ENCODE measurements at places on chromosomes 7 and 10. TPM values are rescaled to one million over a fixed set of nuclear protein-coding genes. Genes with fewer than 3 reads are reported as not detected.
A peak's percentile ranks its signal among the peaks of the same experiment; 100 is the strongest.

- H3K4me3 ChIP-seq: peak overlapping the region; percentile 18
- no peak for DNase-seq
- no peaks in the 10 kb centered on the region for H3K36me3 ChIP-seq
- H3K27me3 ChIP-seq: peaks cover 4% of the 10 kb centered on the region
These were observed 76.0 kb downstream of the ATXN7L1 start for GRCh38 chr7:105800442-105800841.

- H3K27me3 ChIP-seq: peaks cover 8% of the 10 kb centered on the region
- DNase-seq: no peak
- H3K4me1 ChIP-seq: peaks cover 4% of the 10 kb centered on the region
- H3K27ac ChIP-seq: no peak overlapping the region
- no peaks in the 10 kb centered on the region for H3K36me3 ChIP-seq
These were observed 19.1 kb downstream of the SKIDA1 start for GRCh38 chr10:21506351-21506750.

DNA sequence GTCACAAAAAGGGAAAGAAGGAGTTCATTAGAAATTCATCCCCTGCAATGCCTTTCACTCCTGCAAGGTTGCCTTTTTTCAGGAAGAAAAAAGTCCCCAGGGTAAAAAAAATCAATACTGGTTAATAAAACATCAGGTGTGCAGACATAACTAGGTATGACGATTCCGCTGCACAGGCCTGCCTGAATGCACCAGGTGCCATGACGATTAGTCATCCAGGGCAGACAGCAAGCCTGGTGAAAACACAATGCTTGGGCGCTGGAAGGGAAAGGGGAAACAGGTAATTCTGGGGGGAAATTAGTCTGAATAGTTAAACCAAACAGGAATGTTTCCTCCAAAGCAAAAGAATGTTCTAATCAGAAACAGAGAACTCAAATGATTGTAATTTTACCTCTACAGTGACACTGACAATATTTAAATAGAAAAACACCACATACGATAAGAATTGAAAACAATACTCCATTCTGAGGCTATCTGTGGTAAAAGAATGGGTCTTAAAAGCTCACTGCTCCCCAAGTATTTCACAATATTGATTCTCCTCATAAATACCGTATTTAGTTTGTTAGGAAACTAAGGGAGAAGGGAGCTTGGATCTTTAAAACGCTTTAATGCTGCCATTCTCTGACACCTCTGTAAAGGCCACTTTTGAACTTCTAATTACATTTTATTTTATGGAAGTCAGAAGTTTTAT is 45.2 kb downstream of the VPS41 start:
- H3K27ac ChIP-seq: no peak overlapping the region
- H3K27me3 ChIP-seq: no peaks in the 10 kb centered on the region
- no peak for DNase-seq
- peaks cover 2% of the 10 kb centered on the region for H3K4me1 ChIP-seq

GRCh38 chr7:100370746-100371145 is 2.5 kb upstream of the PILRA start:
- no peaks in the 10 kb centered on the region for H3K4me1 ChIP-seq
- no peak overlapping the region for H3K27ac ChIP-seq
- H3K4me3 ChIP-seq: no peak overlapping the region
- H3K27me3 ChIP-seq: peaks cover 6% of the 10 kb centered on the region

GRCh38 chr7:24911213-24911603 is 68.8 kb downstream of the OSBPL3 start:
- no peaks in the 10 kb centered on the region for H3K27me3 ChIP-seq
- H3K4me1 ChIP-seq: peaks cover 62% of the 10 kb centered on the region
- no peak for DNase-seq
- H3K27ac ChIP-seq: no peak overlapping the region

DNA sequence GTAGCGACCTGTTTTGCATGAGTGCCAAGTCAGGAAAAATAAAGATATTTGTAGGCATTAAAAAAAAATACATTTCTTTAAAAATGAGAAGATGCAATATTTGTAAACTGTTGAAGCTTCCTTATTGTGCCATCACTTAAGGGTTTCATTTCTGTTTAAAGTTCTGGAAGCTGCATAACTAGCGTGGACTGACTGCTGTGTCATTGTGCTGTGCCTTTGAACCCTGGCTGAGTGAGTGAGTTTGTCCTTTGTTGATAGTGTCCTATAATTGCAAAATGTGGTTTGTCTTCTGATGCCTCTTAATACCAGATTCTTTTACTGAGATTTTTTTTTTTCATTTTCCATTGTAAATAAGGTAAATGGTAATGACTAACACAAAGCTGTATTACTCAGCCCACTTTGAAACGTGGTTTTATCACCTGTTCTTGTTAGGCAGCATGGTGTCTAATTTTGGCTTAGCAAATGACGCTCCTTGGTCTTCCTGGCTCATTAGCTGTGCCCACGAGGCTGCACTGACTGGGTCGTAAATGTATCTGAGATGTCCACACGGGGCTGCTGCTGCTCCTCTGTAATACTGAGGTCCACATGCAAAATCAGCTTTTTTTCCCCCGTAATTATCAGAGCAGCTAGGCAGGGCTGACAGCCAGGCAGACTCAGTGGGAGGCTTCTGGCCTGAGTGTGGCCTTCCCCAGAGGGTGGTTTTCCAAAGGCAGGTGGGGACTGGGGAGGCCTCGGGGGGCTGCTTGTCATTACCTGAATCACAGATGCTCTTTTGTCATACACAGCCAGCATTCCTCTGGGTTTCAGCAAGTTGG is 14.8 kb downstream of the ZSCAN25 start:
- H3K27me3 ChIP-seq: no peaks in the 10 kb centered on the region
- H3K36me3 ChIP-seq: peaks cover 22% of the 10 kb centered on the region
- no peak overlapping the region for H3K27ac ChIP-seq
- DNase-seq: no peak
- H3K4me1 ChIP-seq: no peaks in the 10 kb centered on the region
- H3K4me3 ChIP-seq: no peak overlapping the region

DNA sequence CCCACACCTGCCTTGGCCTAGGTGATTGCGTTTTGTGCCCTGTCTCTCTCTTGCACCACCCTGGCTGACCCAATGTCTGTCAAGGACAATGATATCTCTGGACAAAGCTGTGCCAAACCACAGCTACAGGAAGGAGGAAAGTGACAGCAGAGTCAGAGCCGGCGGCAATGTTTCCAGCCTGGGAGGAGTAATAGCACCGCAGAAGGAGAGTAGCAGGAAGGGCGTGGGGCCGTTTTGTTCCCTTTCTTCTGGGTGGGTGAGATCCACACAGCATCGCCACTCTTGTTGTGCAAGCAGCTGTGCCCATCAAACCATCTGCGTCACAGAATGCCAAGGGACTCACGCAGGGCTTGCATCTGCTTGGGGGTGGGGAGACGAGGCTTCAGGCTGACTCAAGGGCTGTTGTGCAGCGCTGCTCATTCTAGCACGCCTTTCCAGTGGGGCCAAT is 341.6 kb upstream of the AUTS2 start:
- no peaks in the 10 kb centered on the region for H3K36me3 ChIP-seq
- no peak overlapping the region for H3K27ac ChIP-seq
- no peaks in the 10 kb centered on the region for H3K4me1 ChIP-seq
- no peaks in the 10 kb centered on the region for H3K27me3 ChIP-seq
- DNase-seq: no peak

- no peak overlapping the region for H3K27ac ChIP-seq
- no peaks in the 10 kb centered on the region for H3K4me1 ChIP-seq
- no peaks in the 10 kb centered on the region for H3K36me3 ChIP-seq
- no peaks in the 10 kb centered on the region for H3K27me3 ChIP-seq
- H3K4me3 ChIP-seq: no peak overlapping the region
- DNase-seq: peak; percentile 22
These were observed 120.0 kb upstream of the PLPP4 start for GRCh38 chr10:120336911-120337540.

DNA sequence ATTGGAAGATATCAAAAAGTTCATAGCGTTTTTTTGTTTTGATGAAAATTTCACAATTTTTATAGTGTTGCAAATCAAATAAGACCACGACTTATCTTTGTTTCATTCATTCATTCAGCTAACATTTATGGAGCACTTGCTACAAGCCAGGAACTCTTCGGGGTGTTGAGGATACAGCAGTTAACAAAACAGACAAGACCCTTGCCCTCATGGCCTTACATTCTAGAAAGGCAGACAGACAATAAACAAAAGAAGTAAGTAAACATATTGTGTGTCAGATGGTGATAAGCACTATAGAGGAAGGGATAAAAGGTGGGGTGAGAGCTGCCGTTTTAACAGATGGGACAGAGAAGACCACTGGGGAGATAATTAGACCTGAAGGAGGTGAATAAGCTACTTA is 41.6 kb upstream of the GSAP start:
- H3K4me1 ChIP-seq: peaks cover 63% of the 10 kb centered on the region
- no peaks in the 10 kb centered on the region for H3K27me3 ChIP-seq
- H3K4me3 ChIP-seq: no peak overlapping the region
- H3K36me3 ChIP-seq: no peaks in the 10 kb centered on the region
- no peak for DNase-seq

- H3K4me3 ChIP-seq: no peak overlapping the region
- peaks cover 5% of the 10 kb centered on the region for H3K36me3 ChIP-seq
These were observed 697.0 kb downstream of the SORCS1 start for GRCh38 chr10:106467506-106467905.

DNA sequence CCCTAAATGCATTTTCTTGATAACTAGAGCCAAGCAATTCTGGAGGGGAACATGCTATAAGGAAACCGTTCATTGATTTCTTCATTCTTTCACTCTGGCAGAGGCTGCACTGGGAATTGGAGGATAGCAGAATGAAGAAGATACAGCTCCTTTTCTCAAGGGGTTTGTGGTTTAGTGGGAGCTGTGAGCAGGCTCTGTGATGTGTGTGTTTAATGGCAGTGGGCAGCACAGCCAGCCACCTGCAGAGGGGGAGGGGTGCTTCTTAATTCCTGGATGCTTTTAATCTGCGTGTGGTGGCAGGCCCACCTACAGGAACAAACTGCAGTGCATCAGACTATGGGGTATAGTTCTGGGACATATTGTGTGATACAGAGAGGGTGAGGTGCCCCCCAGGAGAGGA is 31.9 kb downstream of the RPS24 start:
- DNase-seq: no peak
- peaks cover 4% of the 10 kb centered on the region for H3K27me3 ChIP-seq
- H3K27ac ChIP-seq: no peak overlapping the region
- no peaks in the 10 kb centered on the region for H3K36me3 ChIP-seq
- H3K4me3 ChIP-seq: no peak overlapping the region
- no peaks in the 10 kb centered on the region for H3K4me1 ChIP-seq

The IFIT1B gene
- not detected for total RNA-seq

The ZC3HAV1L gene
- 12.1 TPM for total RNA-seq

The TDRD1 gene
- total RNA-seq: not detected

The AFAP1L2 gene
- total RNA-seq: not detected

The TFEC gene
- not detected for total RNA-seq

All from HFFc6 (cell line).